ENCODE measurements at places on chromosomes 2 and 18.

DNA sequence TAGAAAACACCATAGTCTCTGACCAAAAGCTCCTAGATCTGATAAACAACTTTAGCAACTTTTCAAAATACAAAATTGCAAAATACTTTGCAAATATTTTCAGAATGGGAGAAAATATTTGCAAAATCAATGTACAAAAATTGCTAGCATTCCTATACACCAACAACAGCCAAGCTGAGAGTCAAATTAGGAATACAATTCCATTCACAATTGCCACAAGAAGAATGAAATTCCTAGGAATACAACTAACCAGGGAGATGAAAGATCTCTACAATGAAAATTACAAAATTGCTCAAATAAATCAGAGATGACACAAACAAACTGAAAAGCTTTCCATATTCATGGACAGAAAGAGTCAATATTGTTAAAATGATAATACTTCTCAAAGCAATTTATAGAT, 327.0 kb upstream of the ZC3H15 start:
- DNase-seq, result no peak

DNA sequence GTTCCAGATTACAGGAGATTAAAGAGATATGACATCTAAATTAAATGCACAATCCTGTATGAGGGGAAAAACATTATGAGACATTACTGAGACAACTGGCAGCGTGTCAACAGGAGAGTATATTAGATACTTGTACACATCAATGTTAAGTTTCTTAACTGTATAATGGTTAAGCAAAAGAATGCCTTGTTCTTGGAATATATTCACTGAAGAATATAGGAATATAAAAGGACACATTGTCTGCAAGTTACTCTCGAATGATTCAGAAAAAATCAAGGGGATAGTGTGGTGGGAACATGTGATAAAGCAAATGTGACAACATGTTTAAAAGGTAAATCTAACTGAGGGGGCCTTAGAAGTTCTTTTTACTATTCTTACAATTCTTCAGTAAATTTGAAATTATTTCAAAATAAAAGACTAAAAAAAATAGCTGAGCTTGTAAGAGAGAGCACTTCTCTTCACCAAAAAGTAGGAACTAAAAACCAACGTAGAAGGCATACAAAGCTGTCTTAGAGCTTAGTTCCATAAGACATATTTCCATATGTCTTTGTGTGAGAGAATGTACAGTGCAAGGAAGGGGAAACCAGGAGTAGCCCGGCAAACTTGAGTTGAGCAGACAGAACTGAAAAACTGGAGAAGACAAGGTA, 7.5 kb downstream of the WDPCP start:
- DNase-seq, result no peak

DNA sequence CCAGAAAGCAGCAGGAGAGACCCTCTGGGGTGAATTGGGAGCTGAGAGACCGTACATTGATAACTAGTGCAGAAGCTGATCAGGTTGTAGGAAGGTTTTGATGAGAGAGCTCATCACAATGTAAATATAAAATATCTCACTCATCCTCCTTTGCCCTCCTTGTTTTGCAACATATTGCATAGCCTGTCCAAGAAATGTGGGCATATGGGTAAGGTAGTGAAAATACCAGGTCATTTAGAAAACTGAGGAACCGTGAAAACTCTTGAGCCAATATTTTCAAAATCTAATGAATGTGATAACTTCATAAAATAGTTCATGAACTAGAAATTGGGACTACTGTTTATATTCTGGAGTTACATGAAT, 31.4 kb downstream of the C18orf54 start:
- DNase-seq, result no peak

GRCh38 chr2:182077023-182077422, 91.4 kb downstream of the PPP1R1C start:
- no peak for DNase-seq

Measured in stimulated activated naive B cell treated with anti-CD40 and anti-IgM and Interleukin-4, amounts not matched to agents 10 μg/mL and 1 μg/mL and 100 μg/mL, for 72 hours (primary cell).